ENCODE measurements at places on chromosomes 4 and X.

DNA sequence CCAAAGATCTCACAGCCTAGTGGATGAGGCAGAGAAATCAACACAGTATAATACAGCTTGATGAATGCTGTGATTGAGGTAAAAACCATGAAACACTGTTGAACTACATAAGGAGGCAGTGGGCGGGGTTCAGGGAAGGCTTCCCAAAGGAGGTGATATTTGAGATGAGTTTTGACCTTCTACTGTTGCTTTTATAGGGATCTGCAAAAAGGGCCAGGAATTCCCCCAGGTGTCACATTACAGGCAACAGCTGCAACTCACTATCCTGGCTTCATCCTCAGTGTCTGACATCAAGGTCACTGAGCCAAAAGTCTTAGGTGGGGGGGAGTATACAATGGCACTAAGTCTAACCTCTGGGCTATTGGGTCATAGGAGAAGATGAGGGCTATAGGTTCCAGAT, 185.7 kb upstream of the NRK start:
- DNase-seq, result no peak

DNA sequence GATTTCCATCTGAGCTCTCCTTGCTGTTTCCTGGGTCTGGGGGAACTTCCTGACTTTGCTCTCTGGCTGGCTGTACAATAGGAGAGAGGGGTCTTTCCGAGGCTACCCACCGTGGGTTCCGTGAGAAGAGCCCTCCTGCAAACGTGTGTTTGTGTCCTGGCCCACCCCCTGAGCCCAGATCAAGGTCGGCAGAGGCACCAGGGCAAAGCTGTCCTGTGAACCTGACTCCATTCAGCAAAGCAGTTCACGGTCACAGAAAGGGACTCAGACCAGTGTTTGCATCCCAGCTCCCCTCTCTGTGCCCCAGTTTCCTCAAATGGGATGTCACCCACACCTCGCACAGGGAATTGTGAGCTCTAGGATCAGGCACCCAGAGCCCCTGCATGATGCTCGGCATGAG, 97.3 kb upstream of the PSAPL1 start:
- DNase-seq, result no peak

- no peak for DNase-seq
These were observed 8.4 kb downstream of the APOOL start for GRCh38 chrX:85012098-85012497.

DNA sequence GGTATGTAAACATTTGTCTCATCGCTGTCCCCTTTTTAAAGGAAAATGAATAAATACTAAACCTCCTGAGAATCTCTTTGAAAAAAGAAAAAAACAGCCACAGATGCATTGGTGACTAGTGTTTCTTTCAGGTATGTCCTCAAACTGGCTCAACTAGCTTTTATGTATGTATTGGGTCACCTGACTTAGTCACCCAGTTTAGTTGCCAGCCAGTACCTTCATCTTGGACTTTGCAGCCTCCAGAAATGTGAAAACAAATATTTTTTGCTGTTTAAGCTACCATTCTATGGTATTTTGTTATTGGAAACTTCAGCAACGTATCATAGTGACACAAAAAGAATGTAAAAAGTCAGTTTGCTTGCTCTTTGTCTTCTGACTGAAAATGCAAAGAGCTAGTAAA, 1263.5 kb downstream of the FAM133A start:
- DNase-seq, result no peak

- DNase-seq, result no peak
These were observed 327.0 kb upstream of the DKK2 start for GRCh38 chr4:107363125-107363524.

- DNase-seq, result no peak
These were observed 54.9 kb downstream of the NYX start for GRCh38 chrX:41502004-41502403.

DNA sequence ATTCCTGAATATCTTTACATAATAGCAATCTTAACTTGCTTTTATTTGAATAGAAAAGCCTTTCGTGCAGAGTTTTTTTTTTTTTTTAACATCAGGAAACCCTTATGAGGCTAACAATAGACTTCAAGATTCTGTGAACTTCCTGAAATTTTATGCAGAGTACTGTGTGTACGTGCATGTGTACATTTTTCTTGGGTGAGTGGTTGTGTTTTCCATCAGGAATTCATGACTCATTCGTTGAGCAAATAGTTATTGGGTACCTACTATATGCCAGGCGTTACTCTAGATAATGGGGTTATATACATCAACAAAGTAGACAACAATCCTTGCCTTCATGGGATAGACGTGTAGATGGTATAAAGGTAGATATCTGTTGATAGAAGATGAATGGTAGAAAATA, 59.1 kb downstream of the MRPL1 start:
- DNase-seq, result no peak

DNA sequence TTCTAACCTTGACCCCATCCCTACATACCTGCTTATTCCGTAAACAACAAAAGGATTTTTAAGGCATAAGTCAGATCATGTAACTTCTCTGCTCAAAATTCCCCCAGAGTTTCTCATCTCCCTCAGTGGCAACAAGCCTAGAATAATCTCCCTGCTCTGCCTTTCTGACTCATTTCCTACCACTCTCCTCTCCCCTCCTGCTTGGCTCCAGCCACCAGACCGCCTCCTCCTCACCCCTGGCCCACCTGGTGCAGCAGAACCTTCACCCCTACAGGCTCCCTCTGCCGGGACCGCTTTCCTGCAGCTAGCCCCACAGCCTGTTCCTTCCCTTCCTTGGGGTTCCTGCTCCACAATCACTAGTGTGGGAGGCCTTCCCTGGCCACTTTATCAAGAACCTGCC, 32.1 kb downstream of the TSPAN5 start:
- DNase-seq, result no peak

DNA sequence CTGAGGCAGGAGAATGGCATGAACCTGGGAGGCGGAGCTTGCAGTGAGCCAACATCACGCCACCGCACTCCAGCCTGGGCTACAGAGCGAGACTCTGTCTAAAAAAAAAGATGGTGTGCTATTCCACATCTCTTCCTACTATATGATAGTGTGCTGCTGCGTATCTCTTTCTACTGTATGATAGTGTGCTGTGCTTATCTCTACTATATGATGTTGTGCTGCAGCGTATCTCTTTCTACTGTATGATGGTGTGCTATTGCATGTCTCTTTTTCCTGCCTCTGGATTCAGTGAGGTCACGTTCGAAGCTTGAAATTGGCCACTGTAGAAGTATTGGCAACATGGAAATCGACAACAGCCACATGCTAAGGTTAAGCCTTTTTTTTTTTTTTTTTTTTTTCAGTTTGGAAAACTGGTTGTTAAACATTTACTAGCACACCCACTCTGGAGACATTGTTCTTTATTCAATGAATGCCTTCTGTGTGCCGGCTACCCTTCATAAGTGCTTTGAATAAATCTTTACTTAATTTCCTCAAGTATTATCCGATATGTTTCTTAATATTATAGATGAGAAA, 31.0 kb downstream of the ARFIP1 start:
- no peak for DNase-seq

DNA sequence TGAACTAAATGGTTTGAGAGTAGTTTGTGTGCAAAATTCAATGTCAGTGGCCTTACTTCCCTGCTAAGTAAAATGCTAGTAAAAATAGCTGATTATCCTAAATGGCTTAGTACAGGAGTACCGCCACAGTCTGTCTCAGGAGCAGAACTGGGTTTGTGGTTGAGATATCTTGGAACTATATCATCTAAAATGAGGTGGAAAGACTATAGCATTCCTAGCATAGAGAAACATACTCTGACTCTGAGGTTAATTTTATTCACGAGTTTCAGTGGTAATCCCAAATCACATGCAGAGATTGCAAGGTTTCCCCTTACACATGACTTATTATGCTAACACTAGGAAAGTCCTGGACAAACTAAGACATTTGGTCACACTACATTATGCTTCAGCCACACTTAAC, 70.4 kb downstream of the OR13H1 start:
- DNase-seq, result no peak

Measured in activated T-helper 9 cell treated with anti-CD3 and anti-CD28 coated beads, Interleukin-2, amount 50 U/mL, for 16 hours (primary cell).